Central memory CD8-positive, alpha-beta T cell (primary cell): ENCODE measurements at places on chromosomes 11 and 22.
A peak's percentile ranks its signal among the peaks of the same experiment; 100 is the strongest.

DNA sequence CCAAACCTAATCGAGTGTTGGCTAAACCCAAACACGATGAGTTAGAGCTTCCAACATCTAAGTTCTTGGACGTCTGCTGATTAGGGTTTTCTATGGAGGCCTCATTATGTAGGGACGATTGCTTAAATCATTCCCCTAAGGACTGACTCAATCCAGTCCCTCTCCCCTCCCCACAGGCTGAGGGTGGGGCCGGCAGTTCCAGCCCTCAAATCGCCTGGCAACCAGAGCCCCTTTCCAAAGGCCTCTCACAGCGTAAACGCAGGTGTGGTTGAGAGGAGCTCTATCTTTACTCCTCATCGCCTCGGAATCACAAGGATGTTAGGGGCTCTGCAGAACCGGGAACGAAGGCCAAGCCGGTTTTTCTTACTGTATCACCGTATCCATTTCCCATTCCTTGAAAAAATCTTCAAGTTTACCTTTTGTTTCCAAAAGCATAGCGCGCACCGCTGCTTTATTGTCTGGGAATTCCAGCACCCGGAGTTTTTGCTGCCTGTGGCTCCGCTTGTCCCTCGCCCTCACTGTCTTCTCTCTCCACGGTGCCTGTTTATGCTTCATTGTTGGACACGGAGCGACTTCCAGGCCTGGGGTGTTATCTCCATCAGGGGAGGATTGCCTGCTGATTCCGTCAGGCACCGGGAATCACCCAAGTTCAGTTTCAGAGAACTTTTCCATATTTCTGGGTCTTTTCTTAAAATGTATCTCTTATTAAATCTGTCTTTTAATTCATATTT is 13.8 kb upstream of the IFITM3 start:
- no peak for DNase-seq

- no peak for DNase-seq
Observed at GRCh38 chr22:39913321-39913720, 12.4 kb downstream of the GRAP2 start.

DNA sequence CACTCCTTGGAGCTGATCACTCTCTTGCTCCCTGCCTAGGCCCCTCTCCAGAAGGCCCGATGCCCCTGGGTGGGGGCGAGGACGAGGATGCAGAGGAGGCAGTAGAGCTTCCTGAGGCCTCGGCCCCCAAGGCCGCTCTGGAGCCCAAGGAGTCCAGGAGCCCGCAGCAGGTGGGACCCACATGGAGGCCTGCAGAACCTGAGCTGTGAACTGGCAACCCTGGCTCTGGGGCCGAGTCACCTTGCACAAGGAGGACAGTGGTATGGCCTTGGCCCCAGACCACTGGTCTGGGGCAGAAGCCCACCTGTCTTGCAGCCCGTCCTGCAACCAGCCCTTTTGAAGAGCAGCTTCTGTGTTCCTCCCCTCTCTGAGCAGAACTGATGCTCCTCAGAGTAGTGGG is 6.2 kb downstream of the SCO2 start:
- no peak for DNase-seq

DNA sequence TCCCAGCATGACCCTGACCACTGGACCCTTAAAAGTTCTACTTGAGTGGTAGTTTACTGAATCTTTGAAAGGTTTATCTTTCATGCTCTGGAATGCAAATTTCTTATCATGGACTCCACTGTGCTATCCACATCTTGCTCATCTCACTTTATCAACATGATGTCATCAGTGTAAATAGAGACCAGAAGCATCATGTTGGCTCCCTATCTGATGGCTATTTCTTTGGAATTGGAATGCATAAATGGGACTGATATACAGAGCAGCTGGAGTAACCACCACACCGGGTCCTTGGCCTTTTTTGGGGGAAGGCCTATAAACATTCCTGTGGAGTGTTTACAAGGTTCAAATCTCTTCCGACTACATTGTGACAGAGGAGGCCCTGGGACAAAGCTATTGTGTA is 74.1 kb upstream of the CEP126 start:
- no peak for DNase-seq

GRCh38 chr22:25021976-25022711 is 69.6 kb downstream of the KIAA1671 start:
- DNase-seq: no peak

DNA sequence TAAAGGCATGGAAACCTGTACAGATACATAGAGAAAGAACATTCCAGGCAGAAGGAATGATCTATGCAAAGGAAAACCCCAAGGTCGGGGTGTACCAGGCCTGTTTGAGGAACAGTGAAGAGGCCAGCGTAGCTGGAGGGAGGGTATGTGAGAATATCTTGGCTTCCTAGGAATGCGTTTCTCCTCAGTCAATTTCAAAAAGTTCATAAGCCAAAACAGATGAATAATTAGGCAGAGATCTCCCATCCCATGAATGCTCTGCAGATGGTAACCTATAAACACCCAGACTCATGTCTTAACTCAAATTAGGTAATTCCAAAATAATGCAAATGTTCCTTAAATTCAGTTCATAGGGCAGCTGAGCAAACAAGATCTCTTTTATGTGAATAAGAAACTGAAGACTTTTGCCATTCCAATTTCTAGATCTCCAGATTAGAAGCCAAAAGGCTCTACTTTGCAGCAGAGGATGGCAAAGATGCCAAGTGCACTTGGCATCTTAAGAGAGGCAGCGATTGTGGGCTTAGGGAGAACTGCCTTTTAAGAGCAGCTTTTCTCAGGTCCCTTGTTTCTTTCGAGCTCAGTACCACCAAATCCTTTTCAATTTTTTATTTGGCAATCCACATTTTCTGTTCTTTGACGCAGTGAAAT is 13.2 kb downstream of the FAM118B start:
- no peak for DNase-seq

DNA sequence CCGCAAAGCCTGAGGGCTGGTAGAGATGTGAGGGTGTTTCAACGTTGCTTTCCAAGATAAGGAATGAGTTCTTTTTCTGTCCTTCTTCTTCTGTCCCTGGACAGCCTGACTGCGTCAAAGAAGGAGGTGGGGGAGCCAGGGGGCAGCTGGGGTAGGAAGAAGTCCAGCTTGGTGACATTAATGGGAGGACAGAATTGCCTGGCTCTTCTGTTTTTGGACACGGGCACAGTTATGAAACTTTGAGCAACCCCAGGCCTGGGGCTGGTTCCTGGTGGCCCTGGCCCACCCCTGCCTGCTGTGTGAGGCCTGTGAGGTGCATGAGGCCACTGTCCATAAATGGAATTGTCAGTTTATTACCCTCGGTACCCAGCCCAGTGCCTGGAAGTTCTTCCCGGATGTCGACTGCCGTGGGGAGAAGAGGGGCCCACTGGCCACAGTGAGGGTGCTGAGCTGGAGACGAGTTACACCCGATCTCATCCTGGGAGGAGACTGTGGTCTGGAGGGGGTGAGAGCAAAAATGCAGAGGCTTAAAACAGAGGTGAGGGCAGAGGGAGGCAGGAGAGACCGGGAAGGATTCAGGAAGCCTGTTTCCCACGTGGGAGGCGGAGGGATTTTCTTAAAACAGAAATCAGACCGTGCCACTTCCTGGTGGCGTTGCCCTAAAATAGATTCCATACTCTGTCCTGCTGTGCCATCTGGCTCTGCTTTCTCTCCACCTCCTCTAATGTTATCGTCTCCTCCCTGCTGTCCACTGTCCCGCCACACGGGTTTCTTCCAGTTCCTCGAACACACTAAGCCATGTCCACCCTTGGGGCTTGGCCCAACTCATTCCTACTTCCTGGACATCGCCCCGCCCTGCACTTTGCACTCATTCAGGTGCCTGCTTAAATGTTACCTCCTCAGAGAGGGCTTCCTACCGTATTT is 59.7 kb upstream of the RASD2 start:
- DNase-seq: no peak

DNA sequence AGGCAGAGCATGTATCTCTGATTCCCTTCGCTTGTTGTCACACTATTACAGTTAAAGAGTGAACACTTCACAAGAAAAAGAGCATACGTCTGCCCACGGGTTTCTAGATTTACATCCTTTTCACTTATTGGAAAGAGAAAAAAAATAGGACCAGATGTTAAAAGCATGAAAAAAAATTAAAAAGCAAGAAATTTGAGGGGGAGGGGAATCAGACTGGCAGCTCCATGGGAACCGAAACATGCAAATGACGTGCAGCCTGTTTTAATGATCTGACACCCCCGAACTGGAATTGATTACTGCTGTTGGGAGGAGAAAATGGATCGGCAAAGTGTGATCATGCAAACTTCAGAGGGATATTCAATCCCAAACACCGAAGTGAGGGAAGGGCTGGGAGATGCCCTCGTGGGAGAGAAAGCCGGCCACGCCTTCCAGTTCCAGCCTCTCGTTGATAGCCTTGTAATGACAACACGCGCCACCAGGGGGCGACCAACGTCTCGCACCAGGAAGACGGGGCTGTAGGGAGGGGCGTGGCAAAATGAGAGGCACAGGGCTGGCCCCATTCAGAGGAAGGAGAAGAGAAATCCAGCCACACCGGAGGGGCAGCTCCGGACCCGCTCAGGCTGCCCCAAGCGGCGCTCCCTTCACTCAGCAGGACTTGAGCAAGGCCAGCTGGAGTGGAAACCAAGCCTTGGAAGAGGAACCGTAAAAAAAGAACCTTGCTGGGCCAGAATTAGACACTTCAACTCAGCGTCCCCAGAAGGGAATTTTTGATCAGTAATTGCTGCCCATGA is 53.8 kb upstream of the SYT13 start:
- peak; percentile 82 for DNase-seq

DNA sequence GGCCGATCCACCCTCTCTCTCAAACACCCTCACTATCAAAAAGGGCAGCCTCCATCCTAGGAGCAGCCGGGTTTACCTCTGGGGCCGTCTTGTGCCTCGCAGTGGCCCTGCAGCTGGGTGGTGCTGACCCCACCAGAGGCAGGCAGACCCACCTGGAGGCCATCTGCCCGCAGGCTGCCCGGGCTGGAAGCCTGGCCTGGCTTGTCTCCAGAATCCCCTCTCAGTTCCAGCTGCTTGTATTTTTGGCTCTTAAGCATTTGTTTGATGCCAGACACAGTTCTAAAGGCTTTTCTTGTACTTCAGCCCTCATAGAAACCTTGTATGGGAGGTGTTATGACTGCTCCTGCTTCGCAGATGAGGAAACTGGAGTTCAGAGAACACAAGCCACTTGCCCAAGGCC is 4.2 kb upstream of the NFAM1 start:
- DNase-seq: no peak

GRCh38 chr11:8989453-8989852 is 14.3 kb downstream of the NRIP3 start:
- DNase-seq: no peak

DNA sequence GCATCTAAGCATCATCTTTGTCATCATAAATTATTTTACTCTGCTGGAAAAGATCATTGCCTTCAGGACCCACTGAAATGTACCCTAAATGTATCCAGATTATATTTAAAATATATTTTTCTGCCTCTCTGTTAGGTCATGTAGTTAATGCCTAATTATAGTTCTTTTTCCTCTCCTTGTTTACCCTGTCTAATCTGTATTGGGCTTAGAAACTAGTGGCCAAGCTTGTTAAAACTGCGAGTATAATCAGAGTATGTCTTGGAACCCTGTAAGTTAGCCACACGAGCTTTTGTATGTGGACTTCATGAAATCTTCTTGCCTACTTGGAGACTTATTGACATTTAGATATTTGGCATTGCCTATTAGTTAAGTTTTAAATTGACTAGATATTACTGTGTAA is 55.6 kb downstream of the ARFGAP2 start:
- no peak for DNase-seq

DNA sequence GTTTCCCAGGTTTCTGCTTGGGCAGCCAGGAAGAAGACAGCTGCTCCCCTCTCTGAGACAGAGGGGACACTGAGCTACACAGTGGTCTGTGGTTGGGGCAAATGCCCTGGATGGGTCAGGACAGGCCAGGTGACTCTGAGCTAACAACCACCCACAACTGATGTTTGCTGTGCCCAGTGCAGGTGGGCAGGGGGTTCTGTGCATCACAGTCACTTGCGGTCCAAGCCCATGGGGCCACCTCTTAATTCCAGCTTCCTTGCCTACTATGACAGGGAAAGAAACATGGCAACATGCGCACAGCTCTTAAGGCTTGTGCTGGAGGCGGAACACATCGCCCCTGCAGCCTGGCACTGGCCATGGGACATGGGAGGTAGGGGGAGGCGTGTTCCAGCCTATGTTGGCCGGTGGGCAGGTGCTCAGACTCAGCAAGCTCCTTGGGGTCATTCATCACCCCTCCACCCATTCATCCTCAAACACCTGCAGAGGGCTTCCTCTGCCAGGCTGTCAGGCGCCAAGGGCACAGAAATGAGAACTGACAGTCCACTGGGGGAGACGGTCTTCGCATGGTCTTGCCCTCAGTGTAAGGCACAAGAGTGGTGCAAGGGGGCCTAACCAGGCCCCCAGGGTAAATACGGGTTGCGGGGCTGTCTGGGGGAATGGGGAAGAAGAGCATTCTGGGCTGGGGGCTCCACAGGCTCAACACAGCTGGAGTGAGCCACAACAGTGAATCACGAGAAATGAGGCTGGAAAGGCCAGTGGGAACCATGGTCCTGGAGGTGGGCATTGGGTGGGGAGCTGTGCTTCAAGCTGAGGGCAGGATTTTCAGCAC is 55.6 kb downstream of the ARFGAP3 start:
- no peak for DNase-seq

DNA sequence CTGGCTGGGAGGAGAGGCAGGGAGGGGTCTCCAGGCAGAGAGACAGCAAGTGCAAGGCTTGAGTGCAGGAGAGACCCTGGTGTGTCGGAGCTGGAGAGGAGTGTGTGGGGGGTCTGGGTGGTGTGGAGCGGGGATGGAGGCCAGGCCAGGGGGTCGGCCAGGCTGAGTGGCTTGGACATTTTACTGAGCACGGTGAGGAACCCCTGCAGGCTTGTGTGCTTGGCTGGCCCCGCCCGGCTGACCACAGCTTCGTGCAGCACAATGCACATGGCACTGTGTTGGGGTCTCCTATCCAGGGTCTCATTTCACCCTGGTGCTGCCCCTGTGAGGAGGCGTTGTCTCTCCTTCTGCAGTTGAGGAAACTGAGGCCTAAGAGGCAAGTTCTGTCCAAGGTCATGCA is 5.6 kb downstream of the MYEOV start:
- DNase-seq: no peak

- DNase-seq: no peak
Observed at GRCh38 chr11:42657169-42657568, 654.6 kb upstream of the API5 start.

DNA sequence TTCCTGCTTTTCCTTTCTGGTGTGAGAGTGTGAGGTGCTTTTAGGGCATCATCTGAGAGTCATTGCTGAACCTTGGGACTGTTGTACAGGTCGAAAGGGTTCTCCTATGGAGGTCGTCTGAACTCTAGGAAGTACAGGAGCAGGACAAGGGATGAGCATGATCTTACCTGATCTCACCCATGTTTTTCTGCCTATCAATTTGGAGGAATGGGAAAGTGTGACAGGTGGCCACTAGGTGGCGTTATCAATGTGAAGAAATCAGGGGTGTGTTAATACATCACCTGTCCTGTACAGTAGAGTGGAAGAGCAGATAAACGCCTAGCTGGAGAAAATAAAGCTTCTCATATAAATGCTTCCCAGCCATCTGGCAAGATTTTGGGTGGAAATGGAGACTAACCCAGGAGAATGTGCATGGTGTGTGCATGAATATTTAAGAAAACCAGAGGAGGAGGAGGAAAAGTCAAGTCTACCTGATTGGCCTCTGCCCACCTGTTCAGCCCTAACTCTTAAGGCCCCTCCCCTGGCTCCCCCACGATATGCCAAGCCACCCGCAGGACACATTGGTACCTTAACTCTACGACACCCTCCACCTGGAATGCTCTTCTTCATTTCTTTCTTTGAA is 72.0 kb upstream of the NARS2 start:
- peak; percentile 14 for DNase-seq

- no peak for DNase-seq
Observed at GRCh38 chr22:26437694-26438392, 8.8 kb downstream of the ASPHD2 start.
